ENCODE measurements at places on chromosomes 16 and 17.

DNA sequence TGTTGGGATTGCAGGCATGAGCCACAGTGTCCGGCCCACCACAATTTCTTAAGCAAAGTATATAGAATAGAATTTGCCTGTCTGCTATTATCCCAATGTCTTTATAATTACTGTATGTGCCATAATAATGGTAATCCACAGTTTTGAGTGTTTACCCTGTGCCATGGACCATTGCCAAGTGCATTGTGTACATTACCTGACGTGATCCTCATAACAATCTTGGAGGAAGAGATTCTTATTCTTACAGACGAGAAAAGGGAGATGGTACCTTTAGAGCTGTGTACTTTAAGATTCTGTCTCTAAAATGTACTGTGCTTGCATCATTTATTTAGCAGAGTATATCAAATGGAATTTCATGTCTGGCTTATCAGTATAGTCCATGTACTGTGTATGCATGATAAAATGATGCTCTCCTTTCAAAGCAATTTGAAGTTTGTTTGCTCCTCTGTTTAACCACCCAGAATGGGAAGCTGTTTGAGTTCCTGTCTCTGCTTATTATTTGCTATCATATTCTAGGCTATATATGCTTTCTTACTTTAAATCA is 13.8 kb upstream of the CDR2 start:
- no peak for DNase-seq

DNA sequence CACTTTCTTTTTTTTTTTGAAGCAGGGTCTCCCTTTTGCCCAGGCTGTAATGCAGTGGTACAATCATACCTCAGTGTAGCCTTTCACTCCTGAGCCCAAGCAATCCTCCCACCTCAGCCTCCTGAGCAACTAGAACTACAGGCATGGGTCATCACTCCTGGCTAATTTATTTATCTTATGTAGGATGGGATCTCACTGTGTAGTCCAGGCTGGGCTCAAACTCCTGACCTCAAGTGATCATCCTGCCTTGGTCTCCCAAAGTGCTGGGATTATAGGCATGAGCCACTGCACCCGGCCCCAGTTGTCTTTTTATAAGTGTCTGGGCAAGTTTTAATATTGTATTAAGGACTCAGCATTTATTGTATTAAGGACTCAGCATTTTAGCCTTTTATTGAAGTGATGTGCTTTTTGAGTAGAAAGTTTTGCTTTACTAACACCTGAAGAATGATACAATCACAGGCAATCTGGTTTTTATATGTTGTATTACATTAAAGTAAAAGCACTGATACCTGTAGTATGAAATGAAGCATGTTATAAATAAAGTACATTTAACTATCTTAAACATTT is 22.9 kb downstream of the VMP1 start:
- DNase-seq = no peak

GRCh38 chr16:78836802-78837491 is 737.5 kb downstream of the WWOX start:
- DNase-seq = no peak

- no peak for DNase-seq
Measured at GRCh38 chr17:65374966-65375365, 186.5 kb downstream of the AXIN2 start.

DNA sequence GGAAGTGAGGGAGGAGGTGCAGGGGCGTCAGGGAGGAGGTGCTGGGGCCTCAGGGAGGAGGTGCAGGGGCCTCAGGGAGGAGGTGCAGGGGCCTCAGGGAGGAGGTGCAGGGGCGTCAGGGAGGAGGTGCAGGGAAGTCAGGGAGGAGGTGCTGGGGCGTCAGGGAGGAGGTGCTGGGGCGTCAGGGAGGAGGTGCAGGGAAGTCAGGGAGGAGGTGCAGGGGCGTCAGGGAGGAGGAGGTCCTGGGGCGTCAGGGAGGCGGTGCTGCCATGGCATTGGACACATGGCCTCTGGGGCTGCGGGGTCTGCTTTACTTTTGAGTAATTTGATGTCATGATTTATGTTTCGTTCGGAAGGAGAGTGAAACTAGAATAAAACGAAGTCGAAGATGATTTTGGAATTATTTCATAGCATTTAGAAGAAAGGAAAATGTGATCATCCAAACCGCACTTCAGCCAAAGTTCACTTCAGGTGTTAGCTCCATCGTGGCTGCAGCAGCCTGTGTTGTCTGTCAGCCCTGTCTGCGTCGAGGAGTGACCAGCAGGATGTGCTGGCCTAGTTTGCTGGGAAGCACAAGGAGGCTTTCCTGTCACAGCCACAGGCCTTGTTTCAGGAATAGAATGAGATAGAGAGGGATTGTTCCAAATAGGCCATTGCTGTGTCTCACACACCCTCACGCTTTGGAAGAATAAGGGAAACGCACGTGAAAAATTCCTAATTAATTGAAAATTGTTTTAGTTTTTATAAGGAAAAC is 42.8 kb downstream of the RAB11FIP3 start:
- peak; percentile 27 for DNase-seq

DNA sequence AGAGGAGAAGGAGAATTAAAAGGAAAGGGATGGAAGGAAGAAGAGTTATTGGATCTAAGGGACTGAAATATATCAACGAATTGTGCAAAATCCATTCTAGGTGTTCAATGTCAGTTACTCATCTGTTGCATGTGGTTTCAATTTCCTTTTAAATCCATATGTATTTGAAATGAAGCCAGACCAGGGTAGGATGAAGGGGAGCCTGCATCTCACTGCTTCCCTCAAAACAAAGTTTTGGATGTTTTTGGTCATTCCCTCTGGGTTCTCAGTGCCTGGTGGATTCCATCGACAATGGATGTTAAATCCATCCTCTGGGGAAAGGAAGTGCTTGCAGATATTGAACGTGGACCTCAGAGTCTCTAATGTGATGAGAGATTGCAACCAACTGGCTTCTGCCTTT is 103.5 kb upstream of the XYLT1 start:
- DNase-seq = no peak

DNA sequence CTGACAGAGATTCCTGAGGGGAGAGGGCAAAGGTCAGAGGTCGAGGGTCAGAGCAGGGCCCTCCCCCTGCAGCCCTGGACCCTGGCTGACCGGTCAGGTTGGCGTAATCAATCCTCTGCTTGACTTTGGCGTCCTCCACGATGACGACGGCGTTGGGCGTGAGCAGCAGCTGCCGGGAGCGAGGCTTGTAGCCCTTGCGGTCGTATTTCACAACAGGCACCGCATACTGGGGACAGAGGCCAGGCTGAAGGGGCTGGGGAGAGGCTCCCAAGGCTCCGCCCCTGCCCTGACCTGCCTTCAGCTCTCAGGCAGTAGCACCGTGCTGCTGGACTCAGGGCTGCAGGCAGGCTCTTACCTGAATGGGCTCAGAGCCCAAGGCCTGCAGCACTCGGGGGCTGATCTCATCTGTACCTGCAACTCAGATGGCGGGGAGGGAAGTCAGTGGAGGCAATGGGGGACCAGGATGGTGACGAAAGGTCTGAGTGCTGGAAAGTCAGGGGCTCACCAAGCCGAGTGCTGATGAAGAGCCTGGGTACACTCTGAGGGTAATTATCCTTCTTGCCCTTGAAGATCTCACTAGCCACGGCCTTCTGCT is 12.0 kb upstream of the CRK start:
- no peak for DNase-seq

GRCh38 chr16:84737192-84738011 is 37.6 kb downstream of the USP10 start:
- no peak for DNase-seq

DNA sequence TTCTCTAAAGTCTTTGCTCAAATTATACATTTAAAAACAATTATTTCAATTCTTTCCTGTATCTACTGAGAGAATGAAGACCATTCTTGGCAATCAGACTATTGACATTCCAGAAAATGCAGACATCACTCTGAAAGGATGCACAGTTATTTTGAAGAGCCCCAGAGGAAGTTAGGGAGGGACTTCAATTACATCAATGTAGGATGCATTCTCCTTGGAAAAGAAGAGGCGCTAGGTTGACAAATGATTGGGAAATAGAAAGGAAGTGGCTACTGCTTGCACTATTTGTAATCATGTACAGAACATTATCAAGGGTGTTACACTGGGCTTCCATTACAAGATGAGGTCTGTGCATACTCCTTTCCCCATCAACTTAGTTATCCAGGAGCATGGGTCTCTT is 74.3 kb downstream of the SSH2 start:
- DNase-seq = no peak

DNA sequence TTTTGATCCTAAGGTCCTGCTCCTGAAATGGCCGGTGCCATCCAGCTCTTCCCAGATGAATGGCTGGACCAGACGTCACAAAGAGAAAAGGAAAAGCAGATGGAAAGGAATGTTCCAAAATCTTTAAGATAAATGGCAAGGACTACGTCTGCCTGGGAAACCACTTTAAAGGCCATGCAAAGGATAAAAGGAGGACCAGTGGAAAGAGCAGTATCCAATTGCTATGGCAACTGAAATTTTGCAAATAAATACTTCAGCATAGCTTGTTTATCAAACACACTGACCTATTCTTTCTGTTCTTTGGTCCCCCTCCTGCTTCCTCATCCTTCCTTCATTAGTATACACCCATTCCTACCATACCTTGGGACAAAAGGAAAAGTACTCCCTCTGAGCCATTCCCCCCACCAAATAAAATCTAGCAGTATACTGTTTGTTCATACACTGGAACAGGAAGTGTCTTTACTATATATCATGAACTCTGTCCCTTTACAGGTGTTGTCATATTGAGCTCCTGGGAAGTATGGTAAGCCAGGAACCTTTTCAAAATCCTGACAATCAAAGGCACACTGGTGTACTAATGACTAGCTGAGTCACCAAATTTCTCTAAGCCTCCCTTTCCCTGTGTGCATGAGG is 37.2 kb upstream of the NUFIP2 start:
- peak; percentile 16 for DNase-seq

DNA sequence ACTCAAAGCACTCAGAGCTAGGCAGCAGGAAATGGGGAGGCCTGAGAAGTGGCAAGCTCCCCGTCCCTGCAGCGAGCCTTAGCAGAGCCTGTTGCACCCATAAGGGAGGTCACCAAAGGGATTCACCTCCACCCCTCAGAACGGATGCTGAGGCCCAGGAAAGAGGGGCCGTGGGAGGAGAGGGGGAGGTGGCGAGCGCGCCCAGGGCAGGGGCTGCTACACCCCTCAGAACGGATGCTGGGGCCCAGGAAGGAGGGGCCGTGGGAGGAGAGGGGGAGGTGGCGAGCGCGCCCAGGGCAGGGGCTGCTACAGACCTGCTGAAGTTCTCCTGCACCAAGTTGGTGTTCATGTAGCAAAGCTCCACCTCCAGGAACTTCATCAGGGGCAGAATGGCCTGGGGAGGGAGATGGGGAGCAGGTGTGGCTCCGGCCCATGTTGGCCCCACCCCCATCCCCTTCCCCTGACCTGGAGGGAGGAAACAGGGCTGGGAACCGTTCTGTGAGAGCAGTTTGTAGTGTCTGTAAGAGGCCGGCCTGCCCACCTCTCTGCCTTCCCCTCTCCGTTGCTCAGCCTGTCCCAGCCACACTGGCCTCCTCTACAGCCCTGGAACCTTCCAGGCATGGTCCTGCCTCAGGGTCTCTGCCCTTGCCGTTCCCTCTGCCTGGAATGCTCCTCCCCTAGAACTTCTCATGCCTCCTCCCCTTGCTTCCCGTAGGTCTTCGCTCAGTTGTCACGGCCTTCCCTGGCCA is 11.4 kb downstream of the UNC13D start:
- DNase-seq = no peak

DNA sequence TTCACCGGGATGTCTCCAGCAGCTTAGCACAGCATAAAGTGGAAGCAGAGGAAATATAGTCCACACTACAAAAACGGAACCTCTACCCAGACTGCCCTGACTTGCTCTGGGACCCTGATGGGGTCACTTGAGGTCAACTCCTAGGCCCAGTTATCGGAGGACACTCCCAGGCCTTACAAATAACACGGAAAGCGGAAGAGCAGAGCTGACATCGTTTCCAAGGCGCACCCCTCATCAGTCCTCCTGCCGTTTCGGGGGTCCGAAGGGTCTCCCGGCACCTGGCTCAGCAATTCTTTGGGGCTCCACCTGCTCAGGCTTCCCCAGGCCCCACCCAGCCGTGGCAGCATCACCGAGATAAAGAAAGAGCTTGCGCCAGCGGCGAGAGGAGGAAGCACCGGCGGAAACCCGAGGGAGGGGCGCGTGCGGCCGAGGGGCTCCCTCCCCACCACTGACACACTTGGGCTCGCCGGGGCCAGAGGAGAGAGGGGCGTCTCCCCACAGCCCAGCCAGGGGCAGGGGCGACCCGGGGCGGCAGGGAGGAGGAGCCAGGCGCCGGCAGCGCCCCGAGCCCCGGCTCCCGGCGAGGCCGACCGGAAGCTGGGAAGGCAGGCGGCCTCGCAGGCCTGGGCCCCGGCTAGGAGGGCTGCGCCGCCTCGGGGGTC is 727 bp downstream of the CORO7 start:
- DNase-seq = no peak

DNA sequence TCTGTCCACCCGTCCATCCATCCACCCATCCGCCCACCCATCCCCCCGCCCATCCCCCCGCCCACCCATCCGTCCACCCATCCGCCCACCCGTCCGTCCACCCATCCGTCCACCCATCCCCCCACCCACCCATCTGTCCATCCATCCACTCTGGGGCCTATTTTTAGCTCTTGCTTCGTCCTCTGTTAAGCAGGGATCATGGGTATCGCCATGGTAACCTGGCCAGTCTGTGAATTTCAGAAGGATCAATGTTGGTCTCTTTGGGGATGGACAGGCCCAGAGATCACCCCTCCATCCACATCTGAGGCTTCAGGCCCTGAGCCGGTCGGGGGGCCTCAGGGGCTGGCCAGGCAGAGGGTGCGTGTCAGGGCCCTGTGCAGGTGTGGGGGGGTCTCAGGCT is 15.2 kb upstream of the DPEP1 start:
- peak; percentile 44 for DNase-seq

DNA sequence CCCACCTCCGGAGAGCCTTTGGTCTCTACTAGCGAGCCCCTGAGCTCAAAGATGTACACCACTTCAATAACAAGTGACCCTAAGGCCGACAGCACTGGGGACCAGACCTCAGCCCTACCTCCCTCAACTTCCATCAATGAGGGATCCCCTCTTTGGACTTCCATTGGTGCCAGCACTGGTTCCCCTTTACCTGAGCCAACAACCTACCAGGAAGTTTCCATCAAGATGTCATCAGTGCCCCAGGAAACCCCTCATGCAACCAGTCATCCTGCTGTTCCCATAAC is 702 bp downstream of the SPN start:
- no peak for DNase-seq

DNA sequence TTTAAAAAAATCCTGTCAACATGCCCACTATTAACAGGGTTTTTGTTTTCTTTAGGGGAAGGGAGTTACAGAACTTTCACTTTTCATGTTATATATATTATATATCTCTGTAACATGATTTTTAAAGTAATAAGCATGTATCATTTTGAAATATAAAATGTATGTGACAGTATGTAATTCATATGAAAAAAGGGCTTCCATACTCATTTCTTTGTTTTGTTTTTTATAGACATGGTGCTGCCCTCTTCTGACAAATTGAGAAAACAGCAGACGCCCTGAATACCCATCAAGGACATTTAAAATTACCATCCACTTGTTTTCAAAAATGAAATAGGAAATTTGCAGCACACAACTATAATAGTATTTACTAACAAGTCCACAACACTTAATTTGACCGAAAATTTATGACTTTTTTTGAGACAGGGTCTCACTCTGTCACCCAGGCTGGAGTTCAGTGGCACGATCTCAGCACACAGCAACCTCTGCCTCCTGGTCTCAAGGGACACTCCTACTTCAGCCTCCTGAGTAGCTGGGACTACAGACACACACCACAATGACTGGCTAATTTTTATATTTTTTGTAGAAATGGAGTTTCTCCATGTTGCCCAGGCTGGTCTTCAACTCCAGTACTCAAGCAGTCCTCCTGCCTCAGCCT is 30.4 kb downstream of the CFDP1 start:
- peak; percentile 44 for DNase-seq

- DNase-seq = no peak
Measured at GRCh38 chr17:82902972-82903874, 63.4 kb upstream of the ZNF750 start.

Data from A549 (cell line).